Epithelial cell of proximal tubule (primary cell): ENCODE measurements at places on chromosomes 12 and 14. TPM values are rescaled to one million over a fixed set of nuclear protein-coding genes. Genes with fewer than 3 reads are reported as not detected.

MIP gene
- not detected in 2 replicates for total RNA-seq

DCP1B gene
- 10.5 and 21.2 TPM in 2 replicates for total RNA-seq

OTOGL gene
- not detected in 2 replicates for total RNA-seq

TULP3 gene
- total RNA-seq = 20.0 and 26.6 TPM in 2 replicates

KRT81 gene
- total RNA-seq = 80.4 and 178 TPM in 2 replicates

ALX1 gene
- total RNA-seq = not detected in 2 replicates

TSPAN11 gene
- 0.29 and 1.3 TPM in 2 replicates for total RNA-seq

GLT8D2 gene
- total RNA-seq = 0.46 and 2.0 TPM in 2 replicates

FOXN4 gene
- not detected in 2 replicates for total RNA-seq
